ENCODE measurements at places on chromosomes 11 and 22.

- no peak for DNase-seq
Observed at GRCh38 chr11:109062445-109062844, 359.5 kb upstream of the C11orf87 start.

- peak; percentile 93 for DNase-seq
Observed at GRCh38 chr11:126415128-126415527, 59.6 kb downstream of the ST3GAL4 start.

GRCh38 chr22:34414467-34415440 lies 494.5 kb upstream of the LARGE1 start:
- DNase-seq, result peak; percentile 92

GRCh38 chr11:1438967-1439330 lies 47.6 kb downstream of the MOB2 start:
- no peak for DNase-seq

GRCh38 chr22:38016182-38017151 lies 32.1 kb upstream of the SOX10 start:
- DNase-seq, result peak; percentile 70

GRCh38 chr22:37162221-37163095 lies 12.7 kb upstream of the IL2RB start:
- peak; percentile 49 for DNase-seq

- peak; percentile 82 for DNase-seq
Observed at GRCh38 chr11:119323532-119324033, 6.7 kb upstream of the MCAM start.

- DNase-seq, result no peak
Observed at GRCh38 chr11:15114501-15115475, at the start of gene INSC. INSC (plus strand) TSS chr11:15114923; CDS start chr11:15149175, 34,252 bp downstream.

GRCh38 chr11:133480722-133481121 lies 51.6 kb downstream of the OPCML start:
- DNase-seq, result no peak

- DNase-seq, result no peak
Observed at GRCh38 chr11:115428306-115428705, 75.9 kb downstream of the CADM1 start.

Measured in stomach (tissue), 19 donors.